ENCODE measurements at places on chromosomes 2 and 18.
A peak's percentile ranks its signal among the peaks of the same experiment; 100 is the strongest.

GRCh38 chr18:74819433-74820059, 221.9 kb downstream of the ZNF407 start:
- DNase-seq = no peak

GRCh38 chr18:26468931-26469340, 79.4 kb downstream of the KCTD1 start:
- DNase-seq = no peak

- DNase-seq = no peak
Measured at GRCh38 chr2:48383036-48383435, 146.9 kb upstream of the STON1 start.

- DNase-seq = no peak
Measured at GRCh38 chr2:112788653-112789052, 4.4 kb upstream of the IL1A start.

- no peak for DNase-seq
Measured at GRCh38 chr2:119263656-119264055, 40.0 kb downstream of the STEAP3 start.

- DNase-seq = no peak
Measured at GRCh38 chr18:75531851-75532459, 104.5 kb upstream of the SMIM21 start.

DNA sequence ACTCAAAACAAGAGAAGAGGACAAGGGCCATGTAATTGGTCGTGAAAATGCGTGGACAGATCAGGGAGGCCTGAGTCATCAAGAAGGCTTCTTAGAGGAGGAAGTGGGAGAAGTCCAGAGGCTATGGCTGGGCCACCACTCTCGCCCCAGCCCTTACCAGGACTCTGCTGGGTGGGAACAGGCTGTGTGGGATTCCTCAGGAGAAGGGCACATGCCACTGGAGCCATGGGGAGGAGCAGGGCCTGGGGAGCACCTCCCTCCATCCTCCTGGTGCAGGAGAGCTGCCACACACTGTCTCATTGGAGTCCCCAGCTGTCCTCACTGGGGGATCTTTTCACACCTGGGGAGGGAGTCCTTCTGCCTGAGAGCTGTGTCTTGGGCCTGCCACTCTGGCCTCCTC, 9.4 kb upstream of the RALB start:
- no peak for DNase-seq

- DNase-seq = peak; percentile 98
Measured at GRCh38 chr2:157173740-157174184, 83.7 kb upstream of the GALNT5 start.

GRCh38 chr18:32258558-32259204, 68.8 kb downstream of the MEP1B start:
- no peak for DNase-seq

DNA sequence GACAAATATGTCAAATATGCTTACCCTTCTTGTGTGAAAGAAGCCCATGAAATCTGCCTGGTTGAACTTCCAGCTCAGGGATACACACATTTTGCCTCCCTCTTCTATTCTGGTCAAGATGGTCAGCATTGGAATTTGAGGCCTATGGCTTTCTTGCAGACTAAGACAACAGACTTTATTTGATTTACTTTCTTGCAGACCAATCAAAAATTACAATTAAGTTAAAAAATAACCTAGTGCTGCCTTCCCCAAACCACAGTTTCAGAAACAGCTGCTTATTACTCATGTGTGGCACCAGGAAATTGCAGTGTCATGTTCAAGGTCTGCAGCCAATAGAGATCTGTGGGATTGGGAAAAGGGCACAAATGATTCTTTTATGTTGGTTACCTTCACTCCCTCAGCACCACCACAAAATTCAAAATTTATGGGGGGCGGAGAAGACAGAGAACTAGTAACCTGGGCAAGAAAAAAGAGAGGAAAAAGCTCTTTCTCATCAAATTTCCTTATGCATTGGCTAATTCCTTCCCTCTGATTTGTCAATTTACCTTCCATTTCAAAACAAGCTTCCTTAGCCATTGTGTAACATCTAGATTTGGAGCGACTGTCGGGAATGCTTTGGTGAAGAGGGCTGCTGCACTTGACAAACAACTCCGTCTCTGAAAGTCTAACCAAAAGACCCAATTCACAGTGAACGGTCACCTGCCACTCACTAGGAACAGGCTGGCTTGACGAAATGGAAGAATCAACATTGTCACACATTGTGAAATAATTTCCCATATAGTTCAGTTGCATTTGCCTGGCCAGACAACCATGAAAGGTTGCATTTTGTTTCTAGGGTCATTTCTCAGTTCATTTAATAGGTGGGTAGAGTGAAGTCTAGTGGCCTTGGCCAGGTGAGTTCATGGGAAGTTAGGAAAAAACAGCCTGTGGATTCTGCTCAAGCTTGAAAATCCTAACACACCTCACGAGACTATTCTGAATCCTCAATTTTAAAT, 100.4 kb upstream of the FZD5 start:
- DNase-seq = peak; percentile 49

- no peak for DNase-seq
Measured at GRCh38 chr18:78692105-78692504, 287.5 kb upstream of the SALL3 start.

DNA sequence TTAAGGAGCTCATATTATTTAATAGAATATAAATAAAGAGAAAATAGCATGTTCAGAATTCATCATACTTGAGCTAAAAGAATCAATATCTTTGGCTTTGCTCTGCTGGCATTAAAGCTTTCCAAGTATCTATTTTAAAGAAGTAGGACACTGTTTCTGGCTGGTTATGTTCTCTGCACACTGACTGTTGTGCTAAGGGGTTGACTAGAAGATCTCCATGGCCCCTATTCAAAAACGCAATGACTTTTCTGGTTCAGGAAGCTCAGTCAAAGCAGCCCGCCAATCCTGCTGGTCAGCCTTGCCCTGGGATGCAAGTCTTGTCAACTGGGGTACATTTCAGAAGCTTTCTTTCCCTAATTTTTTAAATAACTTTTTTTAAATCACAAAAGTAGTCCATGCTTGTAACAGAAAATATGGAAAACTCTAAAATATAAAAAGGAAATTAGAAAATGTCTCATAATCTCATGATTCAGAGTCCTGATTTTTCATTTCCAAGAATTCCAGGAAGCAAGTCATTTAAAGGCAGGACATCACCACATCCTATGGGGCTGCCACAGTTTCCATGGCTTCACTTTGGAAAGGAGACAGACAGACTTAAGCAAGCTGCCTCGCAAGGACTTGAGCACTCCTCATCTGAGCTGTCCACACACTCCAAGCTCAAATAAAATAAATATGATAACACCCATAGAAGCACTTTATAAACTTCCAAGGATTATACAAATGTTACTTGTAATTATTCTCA, 195.1 kb downstream of the TXNL1 start:
- DNase-seq = no peak

DNA sequence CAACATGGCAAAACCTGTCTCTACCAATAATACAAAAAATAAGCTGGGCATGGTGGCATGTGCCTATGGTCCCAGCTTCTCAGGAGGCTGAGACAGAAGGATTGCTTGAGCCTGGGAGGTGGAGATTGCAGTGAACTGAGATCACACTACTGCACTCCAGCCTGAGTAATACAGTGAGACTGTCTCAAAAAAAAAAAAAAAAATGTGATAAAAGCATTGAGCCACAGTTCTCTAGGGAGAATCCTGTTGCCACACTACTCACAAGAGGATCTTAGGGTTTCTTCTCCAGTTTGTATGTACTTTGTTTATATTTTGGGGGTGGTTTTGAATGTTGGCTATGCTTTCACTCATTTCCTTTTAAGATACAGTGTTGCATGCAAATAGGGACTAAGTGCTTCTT, 62.0 kb downstream of the TMEM185B start:
- no peak for DNase-seq

- no peak for DNase-seq
Measured at GRCh38 chr18:35463050-35463449, 34.7 kb downstream of the INO80C start.

GRCh38 chr18:76394780-76395476, 100.1 kb downstream of the ZNF516 start:
- DNase-seq = no peak

- DNase-seq = no peak
Measured at GRCh38 chr18:75269124-75269680, 58.6 kb downstream of the TSHZ1 start.

DNA sequence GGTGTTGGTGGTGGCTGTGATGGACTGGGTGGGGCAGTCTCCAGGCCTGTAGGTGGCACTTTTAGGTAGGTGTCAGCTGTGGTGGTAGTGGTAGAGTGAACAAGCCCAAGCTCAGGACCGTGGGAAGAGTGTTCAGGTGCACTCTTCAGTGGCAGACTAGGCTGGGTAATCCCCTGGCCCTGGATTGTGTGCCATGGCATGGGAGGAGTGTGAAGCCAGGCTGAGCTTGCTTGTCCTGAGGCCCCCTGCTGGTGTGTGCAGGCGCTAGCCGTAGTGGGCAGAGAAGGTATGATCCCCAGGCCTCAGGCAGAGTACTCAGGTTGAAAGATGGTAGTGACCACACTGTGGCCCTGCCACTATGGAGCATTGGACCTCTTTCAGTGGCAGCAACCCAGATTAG, 850.3 kb downstream of the DSC3 start:
- no peak for DNase-seq

DNA sequence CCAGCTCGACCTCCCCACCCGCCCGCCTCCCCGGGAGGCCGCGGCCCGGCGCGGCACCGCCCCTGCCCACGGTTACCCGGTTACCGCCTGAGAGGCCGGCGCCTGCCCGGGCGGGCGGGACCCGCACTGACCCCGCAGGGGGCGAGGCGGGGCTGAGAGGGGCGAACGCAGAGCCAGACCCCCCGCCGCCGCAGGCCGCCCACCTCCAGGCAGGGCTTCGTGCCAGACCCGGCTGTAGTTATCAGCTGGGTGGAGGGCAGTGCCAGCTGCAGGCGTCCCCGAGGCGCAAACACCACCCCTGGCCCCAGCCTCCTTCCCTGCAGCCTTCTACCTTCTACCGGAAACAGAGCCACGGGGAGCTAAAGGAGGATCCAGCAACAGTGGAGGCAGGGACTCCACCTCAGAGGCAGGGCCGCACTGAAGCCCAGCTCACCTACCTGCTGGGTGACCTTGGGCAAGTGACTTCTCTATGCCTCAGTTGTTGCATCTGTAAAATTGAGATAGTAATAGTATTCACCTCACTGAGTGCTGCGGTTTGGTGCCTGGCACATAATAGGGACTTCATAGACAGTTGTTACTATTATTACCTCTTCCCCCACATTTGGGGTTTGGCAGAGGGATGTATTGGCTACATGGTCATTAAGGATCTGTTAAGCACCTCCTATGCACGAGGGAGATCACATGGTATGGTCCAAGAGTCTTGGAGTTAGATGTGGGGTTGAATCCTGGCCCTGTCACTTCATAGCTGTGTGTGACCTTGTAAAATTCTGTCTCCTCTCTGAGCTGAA, 231.6 kb upstream of the SMAD2 start:
- no peak for DNase-seq

DNA sequence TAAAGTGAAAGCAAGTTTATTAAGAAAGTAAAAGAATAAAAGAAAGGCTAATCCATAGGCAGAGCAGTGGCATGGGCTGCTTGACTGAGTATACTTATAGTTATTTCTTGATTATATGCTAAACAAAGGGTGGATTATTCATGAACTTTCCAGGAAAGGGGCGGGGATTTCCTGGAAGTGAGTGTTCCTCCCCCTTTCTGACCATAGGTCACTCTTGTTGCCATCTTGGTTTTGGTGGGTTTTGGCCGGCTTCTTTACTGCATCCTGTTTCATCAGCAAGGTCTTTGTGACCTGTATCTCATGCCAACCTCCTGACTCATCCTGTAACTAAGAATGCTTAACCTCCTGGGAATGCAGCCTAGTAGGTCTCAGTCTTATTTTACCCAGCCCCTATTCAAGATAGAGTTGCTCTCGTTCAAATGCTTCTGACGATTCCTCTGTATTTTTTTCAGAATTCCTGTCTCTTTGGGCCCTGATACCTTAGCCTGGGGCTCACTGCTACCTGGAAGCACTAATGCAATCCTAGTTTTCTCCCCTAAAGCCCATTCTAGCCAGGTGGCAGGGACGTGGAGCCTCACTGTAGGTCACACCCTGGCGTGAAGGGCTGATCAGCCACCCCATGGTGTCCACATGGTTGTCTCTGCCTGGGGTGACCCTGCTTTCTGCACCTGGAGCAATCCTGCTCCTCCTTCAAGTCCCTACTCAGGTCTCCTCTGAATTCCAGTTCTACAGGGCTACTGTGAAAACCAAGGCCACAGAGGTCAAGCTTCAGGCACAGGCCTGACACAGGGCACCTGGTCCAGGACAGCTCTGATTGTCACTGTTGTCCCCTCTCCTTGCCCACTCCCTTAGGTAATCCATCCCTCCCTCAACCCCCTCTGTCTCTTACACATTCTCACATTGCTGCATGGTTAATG, 6.0 kb upstream of the SLC35F6 start:
- DNase-seq = peak; percentile 98

GRCh38 chr18:37540424-37541138, 25.0 kb downstream of the CELF4 start:
- no peak for DNase-seq

DNA sequence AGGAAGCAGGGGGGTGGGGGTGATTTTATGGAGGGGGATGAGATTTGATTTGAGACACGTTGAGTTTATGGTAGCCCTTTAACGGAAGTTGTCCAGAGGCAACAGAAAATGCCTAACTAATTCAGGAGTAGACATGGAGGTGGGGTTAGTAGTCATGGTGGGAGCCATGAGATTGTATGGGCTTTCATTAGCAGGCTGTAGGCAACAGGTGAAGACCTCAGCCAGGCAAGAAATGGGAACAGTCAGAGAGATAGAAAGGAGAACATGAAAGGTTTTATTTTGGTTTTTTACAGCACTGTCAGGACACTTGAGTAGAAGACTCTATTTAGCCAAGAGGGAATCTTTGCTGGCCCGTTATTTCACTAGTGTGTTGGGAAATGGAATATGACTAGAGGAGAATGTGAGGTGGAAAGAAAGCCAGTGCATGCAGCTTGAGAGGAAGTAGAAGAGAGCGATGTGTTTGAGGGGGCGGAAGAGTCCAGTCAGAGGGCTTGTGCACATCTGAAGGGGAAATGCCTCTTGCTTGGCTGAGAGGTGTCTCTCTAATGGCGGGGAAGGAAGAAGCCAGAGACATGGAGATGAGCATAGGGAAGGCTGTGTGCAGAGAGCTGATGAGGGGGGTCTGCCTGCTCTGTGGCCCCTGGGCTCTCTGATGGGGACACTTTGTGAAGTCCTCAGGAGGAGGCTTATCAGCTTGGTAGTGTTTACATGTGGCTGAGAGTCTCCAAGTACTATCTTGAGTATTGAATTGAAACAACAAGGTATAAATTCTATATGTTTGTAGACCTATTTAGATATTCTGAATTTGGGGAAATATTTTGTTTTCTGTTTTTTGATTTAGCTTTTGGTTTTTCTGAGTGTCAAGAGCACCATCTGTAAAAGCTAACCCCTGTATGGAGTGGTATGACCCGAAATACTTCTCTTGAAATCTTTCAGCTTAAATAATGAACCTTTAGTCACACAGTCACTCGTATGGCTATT, 66.9 kb upstream of the ITM2C start:
- DNase-seq = no peak

Measured in HS-5 (cell line).